ENCODE measurements at places on chromosomes 2 and 18.

DNA sequence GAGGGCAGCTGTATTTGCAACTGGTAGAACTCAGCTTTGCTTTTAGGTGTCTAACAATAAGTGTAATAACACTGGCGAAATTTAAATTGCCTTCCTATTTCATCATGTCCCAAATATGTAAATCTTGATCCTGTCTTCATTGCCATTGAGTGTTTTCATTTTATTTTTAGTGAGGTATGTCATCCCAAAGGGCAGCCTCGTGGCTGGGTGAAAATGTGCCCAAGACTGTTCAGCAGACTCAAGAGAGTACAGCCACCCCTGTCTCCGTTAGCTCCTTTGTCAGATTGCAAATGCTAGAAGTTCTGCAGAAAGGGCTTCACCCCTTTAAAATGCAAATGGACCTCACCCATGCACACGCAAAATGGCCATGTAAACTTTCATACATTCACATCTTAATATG, 278.8 kb downstream of the RND3 start:
- DNase-seq = no peak

GRCh38 chr18:31380912-31381311, 4.3 kb downstream of the DSG4 start:
- DNase-seq = no peak

DNA sequence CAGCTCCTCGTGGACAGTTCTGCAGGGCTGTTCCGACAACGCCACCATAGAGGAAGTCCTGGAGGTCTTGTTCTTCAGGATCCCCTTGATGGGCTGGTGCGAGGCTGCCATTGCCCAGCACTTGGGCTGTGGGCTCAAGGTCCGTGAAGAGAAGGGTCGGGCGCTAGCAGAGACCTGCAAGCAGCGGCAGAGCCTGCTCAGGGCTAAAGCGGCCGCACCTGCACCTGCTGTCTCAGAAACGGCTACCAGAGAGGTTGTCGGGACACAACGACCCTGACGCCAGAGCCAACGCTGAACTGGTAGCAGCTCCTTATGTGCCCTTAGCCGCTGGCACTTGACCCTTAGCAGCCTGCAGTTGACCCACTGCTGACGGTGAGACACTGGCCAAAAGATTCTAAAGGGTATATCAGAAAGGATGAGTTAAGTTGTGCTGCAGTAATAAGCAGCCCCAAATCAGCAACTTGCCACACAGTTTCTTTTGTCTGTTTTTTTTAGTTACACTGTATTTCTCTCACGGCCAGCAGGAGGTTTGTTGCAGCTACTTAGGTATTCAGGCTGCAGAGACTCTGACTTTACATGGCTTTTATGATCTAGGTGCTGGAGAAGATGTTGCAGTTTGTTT, 55.5 kb upstream of the ST6GAL2 start:
- DNase-seq = no peak

GRCh38 chr18:38262661-38263060, 697.1 kb upstream of the CELF4 start:
- DNase-seq = no peak

- DNase-seq = no peak
Measured at GRCh38 chr2:120239488-120240287, 13.0 kb upstream of the RALB start.

DNA sequence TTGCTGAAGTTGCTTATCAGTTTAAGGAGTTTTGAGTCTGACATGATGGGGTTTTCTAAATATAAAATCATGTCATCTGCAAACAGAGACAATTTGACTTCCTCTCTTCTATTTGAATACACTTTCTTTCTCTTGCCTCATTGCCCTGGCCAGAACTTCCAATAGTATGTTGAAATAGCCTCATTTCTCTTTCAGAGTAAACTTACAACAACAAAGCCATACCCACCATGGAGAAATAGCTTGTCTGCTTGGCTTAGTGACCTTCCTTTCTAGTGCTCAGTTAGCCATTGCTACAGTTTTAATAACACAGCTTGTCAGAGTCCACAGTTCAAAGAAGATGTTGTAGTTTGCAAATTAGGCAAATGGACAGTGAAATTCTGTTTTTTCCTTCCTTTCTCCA, 228.0 kb downstream of the ETAA1 start:
- DNase-seq = no peak

DNA sequence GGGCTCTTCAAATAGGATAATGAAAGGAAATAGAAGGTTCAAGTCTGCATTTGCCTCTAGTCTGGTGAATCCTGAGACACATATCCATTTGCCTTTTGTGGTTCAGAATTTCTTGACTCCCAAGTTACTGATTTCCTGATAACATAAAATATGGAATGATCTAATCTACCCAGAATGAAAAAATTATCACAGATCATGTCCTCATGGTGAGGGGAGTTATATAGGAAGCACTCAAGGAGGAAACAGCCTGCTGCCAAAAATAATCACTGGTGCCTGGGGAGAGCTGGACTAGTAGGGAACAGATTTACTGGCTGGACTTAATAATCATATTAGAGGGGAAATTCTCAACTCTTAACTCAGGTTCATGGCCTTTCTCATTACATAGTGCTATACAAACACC, 95.5 kb upstream of the STK17B start:
- DNase-seq = no peak

GRCh38 chr2:43224131-43224570, 2.3 kb downstream of the ZFP36L2 start:
- DNase-seq = no peak

DNA sequence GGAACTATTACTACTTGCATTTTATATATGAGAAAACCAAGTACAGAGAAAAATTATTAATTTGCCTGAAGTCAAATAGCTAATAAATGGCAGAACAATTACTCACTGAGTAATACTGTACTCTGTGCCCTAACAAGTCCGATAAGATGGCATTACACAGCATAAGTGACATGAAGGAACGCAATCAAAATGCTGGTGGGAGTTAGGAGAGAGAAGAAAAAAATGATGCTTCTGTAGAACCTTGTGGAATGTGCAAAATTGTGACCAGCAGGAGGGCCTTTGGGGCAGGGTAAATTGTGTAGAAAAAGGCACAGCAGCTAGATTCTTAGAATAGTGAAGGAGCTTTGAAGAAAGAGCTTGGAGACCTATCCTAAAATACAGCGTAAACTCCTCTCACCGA, 32.9 kb downstream of the EPHA4 start:
- DNase-seq = no peak

DNA sequence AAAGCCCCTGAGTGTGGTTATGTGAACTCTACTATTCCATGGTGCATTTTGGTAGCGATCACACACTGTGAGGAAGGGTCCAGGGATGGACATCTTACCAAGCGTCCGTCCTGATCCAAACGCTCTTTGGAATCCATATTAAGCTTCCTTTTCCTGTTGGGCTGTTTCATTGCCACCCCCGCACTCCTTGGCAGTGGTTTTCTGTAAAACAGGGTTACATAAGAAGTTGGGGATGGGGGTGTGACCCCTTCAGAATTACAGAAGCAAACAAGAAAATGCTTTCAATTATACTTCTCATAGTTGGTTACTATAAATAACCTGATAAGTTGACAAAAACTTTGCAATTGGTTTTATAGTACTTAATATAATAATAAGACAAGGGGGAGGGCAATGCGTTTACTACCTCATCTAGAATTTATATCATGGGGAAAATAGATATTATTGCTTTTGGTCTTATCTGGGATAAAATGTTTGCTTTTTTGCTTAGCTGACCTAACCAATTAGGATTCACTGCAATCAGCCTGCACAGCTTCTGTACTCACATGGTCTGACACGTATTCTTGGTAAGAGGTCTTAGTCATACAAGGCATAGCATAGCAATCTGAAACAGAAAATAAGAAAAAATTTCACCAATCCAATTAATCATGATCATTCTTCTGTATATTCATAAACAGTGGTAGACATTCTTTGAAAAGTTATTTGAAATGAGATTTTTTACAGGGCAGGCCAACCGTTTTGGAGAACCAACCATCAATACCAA, 103.1 kb downstream of the L3MBTL4 start:
- no peak for DNase-seq

- DNase-seq = no peak
Measured at GRCh38 chr2:18849841-18850578, 260.6 kb upstream of the NT5C1B start.

GRCh38 chr18:23247896-23248295, 112.6 kb downstream of the CABLES1 start:
- DNase-seq = no peak

GRCh38 chr18:13464432-13465123, 246.0 kb downstream of the LDLRAD4 start:
- no peak for DNase-seq

DNA sequence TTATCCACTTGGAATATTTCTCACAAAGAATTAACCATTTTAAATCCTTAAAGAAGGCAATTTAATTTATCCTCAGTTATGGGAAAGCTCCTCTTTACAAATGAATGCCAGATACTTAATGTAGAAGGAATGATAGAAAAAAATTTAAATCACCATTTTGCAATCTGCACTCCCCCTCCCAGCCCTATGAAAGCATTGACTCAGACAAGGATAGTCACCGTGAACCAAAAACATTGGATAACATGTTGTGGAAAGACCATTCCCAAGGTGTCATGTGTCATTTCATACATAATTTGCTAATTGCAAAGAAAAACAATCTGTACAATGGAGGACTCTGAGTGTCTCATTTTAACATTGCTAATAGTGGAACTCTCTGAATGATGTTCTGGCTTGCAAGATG, 421.0 kb downstream of the TXNL1 start:
- no peak for DNase-seq

DNA sequence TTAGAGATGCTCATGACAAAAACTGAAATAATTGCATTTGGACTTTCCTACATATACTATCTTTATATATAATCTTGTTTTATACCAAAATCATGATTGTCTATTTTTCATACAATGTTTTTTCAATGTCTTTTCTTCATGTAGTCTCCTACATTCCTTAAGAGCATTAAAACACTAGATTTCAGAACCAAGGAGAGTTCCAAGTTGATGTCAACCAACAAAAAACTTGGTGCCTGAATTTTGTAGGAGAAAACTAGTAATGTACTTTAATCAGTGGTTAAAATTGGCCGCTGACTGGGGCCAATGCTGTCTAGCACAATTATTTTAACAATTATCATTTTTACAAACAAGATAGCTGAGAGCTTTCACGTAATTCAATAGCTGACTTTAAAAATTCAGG, 678.8 kb downstream of the DCC start:
- DNase-seq = no peak

GRCh38 chr18:3132700-3133099, 87.1 kb downstream of the MYOM1 start:
- DNase-seq = no peak

- no peak for DNase-seq
Measured at GRCh38 chr2:45190481-45190942, 181.3 kb upstream of the SIX2 start.

DNA sequence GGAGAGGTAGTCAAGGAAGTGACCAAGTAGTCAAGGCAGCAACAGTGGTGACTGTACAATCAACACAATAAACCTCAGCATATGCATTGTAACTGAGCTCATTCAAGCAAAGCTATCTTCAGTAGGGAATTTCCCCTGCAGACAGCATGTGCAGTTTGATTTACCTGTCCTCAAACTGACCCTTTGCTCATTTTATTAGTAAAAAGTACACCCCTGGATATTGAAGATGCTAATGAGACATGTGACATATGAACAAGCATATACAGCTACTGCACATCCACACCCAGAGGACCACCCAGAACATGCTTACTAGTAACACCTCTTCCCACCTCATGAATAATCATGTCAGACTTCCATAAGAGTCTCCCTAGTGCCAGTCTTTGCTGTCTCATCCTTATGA, 15.4 kb downstream of the C2orf81 start:
- no peak for DNase-seq

- no peak for DNase-seq
Measured at GRCh38 chr2:128375454-128375853, 56.8 kb upstream of the HS6ST1 start.

- DNase-seq = no peak
Measured at GRCh38 chr2:191748528-191749180, 70.7 kb downstream of the NABP1 start.

DNA sequence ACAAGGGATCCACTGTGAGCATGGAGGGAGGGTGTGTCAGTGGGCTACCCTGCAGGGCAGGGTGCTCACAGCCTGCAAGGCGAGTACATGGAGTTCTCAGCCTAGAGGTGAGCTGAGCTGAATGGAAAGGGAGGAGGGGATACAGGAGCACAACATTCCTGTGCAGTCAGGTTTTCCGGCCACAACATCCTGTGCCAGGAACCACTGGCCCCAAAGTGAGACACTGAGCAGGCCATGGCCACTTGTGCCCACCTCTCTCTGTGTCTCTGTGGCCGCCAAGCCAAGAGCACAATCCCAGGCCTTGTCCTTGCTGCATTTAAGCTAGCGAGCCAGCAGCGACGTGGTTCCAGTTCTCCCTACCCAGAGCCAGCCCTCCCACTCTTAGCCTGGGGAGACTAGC, 6.1 kb downstream of the DOK1 start:
- DNase-seq = no peak

Measured in cortex of kidney (tissue), 1 donor.